BJ (cell line): ENCODE measurements at places on chromosomes 4 and X.

- peak; percentile 34 for DNase-seq
Observed at GRCh38 chr4:121980643-121981042, 28.8 kb upstream of the TRPC3 start.

- DNase-seq = no peak
Observed at GRCh38 chrX:106897259-106897658, 5.9 kb downstream of the RIPPLY1 start.

DNA sequence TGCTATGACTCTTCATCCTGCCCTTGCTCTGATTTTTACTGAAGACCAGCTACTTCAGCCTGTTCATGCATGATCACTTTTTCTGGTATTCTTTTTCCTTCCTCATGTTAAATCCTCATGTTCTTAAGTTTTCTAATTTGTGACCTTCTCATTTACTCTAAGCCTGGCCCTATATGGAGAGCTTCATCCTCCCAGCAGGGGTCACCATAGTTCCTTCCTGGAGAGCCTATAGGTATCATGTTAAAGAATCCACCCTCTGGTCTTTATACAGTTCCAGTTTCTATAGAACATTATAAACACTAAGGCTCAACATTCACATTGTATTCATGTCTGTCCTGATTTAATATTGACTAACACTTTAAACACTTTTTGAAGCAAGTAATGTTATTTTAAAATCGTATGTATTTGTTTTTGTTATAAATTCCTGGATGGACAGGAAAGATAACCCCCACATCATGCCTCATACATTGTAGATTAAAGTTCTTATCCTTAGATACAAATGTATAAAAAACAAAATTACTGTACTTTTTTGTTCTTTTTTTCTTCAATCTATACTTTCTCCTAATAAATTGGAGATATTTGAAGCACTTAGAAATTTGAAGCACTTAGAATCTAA is 53.8 kb upstream of the OTUD4 start:
- no peak for DNase-seq

DNA sequence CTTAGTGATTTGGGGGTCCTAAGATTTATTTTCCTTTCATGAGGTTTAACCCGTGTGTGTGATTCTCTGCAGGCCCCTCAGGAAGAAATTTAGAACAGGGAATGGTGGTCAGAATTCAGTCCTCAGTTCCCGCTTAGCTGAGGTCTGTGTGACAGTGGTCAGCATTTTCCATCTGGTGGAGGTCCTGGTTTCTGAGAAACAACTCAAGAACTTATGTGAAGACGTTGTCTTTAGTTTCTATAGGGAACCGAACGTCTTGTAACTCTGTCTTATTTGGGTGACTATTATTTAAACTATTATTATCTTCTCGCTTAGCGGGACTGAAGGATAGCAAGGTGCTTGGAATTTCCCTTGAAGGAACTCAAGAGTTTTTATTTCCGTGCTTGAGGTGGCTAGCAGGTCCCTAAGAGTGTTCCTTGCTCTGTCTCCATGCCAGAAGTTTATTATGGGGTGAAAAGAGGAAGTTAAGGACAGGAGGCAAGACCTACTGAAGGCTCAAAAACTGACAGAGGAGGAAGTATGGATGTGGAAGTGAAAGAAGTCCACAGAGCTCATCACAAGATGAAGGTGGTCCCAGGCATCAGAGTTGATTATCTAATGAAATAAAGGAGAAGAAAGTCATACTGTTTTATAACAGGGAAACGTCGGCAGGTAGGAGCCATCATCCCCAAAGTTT is 9.4 kb downstream of the MGST2 start:
- no peak for DNase-seq

DNA sequence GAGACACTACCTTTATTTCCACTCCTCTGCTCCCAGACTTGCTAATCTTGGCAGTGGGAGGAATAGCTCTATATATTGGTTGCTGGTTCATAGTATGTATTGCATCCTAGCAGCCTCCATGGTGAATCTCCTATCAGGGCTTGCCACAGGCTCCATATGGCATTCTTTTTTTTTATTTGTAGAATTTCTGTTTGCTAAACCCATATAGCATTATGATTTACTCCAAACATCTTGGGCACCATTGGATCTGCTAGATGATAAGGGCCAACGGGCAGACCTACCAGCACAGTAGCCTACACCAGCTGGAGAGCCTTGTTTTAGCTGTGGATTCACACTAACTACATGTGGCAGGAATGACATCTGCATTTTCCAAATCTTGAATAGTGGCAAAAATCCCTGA is 6.9 kb downstream of the SMIM10 start:
- DNase-seq = no peak

DNA sequence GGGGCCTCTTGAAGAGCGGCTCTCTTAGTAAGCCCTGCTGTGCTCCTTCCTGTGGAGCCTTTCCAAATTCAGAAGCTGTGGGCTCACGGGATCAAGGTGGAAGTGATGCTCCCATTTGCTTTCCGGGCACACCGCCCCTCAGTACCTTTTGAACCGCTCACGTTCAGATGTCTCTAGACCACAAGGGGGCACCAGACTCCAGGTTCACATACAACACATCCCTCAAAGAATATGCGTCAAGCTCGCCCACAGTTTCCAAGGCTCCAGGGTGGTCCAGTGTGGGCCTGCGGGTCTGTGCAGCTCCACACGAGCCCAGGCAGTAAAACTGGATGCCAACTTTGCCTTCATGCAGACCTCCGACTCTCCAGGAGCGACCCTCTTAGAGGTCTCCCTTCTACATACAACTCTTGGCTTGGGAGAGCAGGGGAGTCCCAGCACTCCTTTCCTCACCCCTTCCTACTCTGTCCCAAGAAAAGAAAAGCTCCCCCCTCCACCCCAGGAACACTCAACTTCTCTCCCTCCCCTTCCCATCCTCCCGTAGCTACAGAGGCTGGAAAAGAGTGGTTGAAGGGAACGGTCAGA is 11.0 kb downstream of the SUPT20HL1 start:
- no peak for DNase-seq

DNA sequence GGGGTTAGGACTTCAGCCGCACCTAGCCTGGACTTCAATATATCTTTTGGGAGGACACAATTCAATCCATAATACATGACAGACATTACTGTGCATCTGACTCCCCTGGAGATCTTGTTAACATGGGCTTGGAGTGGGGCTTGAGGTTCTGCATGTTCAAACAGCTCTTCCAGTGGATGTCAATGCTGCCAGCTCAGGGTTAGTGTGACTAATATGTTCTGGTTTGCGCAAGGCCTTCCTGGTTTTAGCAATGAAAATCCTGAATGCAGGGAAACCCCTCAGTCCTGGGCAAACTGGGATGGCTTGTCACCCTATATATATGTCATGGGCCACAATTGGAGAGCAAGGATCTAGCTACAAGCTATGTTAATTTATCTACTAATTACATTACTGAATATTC is 2.7 kb upstream of the TSPAN7 start:
- no peak for DNase-seq

DNA sequence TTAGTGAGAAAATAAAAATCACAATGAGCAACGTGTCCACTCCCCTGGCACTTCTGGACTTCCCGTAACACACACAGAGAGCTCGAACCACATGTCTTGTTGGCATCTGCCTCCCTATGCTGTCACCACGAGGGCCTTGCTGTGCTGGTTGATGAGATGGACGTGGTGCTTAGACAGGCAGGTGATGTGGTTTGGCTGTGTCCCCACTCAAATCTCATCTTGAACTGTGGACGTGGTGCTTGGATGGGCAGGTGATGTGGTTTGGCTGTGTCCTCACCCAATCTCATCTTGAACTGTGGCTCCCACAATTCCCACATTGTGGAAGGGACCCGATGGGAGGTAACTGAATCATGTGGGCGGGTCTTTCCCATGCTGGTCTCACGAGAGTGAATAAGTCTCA is 40.0 kb downstream of the FGFRL1 start:
- no peak for DNase-seq

GRCh38 chr4:74543983-74544382 is 99.0 kb downstream of the AREG start:
- DNase-seq = peak; percentile 33

DNA sequence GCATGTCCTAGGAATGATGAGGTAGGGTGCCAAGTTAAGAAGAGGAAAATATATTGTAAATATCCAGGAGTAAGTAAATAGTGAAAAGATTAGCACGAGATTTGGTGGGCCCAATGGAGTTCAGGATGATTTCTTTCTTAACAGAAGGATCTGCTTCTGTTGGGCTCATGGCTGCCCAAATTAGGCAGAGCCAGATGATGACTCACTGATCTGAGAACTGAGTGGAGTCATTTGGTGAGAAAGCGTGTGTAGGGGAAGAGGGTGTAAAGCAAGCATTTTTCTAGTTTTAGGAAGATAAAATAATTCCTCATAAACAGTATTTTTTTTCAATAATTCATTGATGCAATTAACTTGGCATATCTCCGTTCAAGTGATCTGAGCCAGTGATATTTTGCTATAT is 1.6 kb downstream of the TBX22 start:
- DNase-seq = no peak

- no peak for DNase-seq
Observed at GRCh38 chrX:136572030-136572429, 40.0 kb downstream of the VGLL1 start.

DNA sequence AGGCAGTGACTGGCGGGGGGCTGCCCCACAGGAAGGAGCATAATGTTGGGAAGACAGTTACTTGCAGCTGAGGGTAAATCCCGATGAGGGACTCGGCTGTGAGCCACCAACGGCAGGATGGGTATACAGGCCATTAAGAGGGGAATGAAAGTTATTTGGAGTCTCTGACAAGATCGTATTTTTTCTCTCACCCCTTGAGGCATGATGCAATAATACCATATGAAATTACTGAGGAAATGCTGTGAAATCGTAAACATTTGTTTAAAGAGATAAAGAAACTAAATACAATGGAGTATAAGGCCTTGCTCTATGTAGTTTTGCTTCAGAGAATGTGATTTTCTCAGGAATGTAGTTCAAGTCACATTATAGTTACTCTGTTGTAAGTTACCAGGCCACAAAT is 12.7 kb downstream of the IL1RAPL1 start:
- DNase-seq = peak; percentile 1

DNA sequence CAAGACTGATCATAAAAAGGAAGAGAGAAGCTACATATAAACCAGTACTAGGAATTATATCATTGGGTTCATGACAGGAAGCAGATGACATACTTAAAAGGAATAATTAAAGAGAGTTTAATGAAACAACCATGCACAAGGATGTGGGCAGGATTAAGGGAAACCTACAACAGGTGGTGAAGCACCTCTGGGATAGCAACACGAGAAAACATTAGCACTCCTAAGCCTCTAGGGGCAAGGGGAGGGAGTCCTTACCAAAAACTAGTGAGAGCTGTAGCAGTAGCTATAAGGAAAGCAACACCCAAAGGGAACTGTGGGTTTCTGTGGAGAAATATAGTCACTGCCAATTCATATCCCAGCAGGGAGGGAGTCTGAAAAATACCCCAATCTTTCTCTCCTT is 7.2 kb upstream of the THOC2 start:
- no peak for DNase-seq

GRCh38 chr4:181807771-181808170 is 435.4 kb upstream of the TENM3 start:
- DNase-seq = no peak

- no peak for DNase-seq
Observed at GRCh38 chr4:103207673-103208072, 9.5 kb upstream of the CENPE start.

DNA sequence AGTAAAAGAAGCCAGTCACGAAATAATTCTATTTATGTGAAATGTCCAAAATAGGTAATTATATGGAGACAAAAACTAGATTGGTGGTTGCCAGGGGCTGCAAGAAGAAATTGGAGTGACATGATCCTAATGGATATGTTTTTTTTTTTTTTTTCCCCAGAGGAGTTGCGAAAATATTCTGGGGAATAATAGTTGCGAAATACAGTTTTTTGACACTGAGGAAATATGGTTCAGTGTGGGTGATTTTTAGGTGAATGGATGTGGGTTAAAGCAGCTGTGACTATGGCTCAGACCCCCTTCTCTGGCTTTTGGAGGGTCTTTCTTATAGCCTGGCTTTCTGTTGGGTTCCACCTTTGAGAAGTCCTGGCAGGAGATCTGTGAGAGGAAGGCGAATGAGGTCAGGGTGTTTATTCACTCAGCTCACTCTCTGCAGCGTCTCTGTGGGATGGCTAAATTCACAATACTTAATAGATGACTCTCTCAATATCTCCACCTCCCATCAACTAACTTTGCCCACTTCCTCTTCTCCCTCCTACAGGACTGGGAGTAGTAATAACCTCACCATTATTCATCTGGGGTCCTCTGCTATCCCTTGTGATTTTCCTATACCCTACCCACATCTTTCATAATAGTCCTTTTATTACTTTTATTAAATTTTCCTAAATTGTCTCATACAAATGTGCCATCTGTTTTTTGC is 15.3 kb upstream of the RAB9B start:
- DNase-seq = no peak

- no peak for DNase-seq
Observed at GRCh38 chr4:148312956-148313490, 129.2 kb downstream of the NR3C2 start.

- DNase-seq = no peak
Observed at GRCh38 chr4:120921456-120922380, 808 bp downstream of the PRDM5 start.

GRCh38 chrX:12701628-12702027 is 89.6 kb upstream of the PRPS2 start:
- peak; percentile 1 for DNase-seq

- DNase-seq = no peak
Observed at GRCh38 chr4:123750044-123750443, 353.4 kb downstream of the SPRY1 start.

DNA sequence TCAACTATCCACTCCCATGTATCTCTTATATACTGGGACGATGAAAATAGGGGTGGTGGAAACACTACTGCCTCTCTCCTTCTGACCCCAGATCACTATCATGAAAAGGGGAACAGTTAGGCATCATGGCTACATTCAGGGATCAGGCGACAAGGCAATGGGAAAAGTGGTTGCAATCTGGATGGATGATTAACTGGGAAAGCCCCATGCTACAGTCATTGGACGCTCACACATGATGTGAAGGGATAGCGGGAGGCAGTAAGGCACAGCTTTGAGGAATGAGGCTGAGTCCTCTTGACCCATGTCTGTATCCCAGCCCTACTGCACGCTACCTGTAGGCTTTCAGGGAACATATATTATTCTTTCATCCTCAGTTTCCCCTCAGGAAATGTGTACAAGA is 10.2 kb downstream of the GASK1B start:
- no peak for DNase-seq

- DNase-seq = no peak
Observed at GRCh38 chr4:139834226-139834662, 168.6 kb downstream of the MGST2 start.

DNA sequence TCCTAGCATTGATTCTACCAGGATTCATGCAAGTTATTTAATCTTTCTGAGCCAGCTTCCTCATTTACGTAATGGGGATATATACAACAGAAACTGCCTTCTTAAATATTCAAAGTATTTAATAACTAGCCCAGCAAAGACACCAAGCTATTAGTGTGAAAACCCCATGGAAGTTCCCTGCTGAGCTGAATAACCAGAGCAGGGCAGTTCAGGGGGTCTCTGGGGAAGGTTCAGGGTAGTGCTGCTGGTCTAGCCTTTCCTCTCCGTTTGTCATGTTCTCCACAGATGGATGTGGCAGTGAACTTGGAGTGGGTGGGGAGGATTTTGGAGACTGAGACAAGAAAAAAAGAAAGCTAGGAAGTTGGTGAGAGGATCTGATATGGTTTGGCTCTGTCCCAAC is 240.8 kb upstream of the TAPT1 start:
- no peak for DNase-seq
